ENCODE measurements at places on chromosomes 6 and 20.

DNA sequence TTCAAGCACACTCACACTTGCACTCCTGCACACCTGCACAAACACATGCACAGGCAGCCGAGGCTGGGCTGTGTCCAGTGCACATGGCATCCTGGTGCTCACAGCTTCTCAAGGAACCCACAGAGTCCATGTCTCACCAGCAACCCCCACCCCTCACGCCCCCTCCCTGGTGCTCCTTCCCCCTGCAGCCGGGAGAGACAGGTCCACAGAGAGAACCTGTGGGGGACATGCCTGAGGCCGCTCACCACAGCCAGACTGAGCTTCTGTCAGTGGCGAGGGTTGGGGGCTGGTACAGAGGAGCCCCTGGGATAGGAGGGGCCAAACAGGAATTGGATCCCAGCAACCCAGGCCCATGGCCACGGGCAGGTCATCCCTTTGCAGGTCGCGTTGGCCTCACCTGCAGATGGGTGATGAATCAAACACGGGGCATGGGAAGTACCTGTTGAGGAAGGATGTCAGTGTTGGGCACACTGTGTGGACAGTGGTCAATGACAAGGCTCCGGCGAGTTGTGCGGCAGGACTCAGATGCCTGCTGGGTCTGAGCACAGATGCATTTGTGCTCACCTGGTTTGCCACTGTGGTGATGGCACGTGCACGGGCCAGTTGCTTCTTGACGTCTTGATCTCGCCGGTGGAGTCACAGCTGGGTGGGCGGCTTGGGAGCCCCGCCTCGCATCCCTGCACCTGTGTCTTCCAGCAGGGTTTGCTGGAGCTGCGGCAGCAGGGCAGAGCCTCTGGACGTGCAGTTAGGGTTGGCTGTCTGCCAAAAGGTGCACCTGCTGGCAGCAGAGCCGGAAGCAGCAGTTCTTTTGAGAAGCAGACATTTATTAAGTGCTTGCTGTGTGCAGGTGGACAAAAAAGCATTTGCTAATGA, 113.0 kb downstream of the ERMARD start:
- DNase-seq, result no peak

DNA sequence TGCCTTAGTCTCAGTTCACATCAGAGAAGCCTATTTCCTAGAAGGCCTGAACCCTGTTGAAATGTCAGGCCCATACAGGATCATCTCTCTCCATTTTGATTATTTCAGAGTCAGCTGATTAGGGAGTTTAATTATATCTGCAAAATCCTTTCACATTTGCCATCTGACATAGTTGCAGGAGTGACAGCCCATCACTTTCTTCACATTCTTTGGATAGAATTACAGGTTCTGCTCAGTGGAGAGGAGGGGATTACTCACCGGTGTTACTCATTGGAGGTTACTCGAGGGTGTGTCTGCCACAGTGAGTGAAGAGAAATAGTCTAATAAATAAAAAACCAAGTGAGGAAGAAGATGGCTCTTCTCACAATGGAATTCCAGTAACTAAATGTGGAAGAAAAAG, 216.8 kb downstream of the TMEM242 start:
- no peak for DNase-seq

GRCh38 chr6:150470960-150471665, 102.3 kb downstream of the IYD start:
- DNase-seq, result no peak

- no peak for DNase-seq
Measured at GRCh38 chr6:152605941-152606340, 31.2 kb downstream of the SYNE1 start.

DNA sequence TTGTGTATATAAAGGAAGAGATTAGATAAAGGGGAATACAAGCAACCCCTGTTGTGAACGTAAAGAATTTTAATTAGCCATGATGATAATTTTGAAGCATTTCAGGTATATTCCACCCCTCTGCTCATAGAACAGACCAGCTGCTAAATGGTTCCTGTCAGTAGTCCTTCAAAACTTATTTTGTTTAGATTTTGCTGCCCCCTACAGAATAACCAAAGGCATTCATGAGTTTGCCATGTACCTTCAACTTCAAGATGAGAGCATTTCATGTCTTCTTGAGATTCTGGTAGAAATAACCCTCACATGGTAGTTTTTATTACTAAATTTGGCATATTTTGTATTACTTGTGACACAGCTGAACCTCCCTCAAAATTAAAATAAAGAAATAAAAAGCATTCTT, 1586.7 kb downstream of the HACE1 start:
- DNase-seq, result no peak

DNA sequence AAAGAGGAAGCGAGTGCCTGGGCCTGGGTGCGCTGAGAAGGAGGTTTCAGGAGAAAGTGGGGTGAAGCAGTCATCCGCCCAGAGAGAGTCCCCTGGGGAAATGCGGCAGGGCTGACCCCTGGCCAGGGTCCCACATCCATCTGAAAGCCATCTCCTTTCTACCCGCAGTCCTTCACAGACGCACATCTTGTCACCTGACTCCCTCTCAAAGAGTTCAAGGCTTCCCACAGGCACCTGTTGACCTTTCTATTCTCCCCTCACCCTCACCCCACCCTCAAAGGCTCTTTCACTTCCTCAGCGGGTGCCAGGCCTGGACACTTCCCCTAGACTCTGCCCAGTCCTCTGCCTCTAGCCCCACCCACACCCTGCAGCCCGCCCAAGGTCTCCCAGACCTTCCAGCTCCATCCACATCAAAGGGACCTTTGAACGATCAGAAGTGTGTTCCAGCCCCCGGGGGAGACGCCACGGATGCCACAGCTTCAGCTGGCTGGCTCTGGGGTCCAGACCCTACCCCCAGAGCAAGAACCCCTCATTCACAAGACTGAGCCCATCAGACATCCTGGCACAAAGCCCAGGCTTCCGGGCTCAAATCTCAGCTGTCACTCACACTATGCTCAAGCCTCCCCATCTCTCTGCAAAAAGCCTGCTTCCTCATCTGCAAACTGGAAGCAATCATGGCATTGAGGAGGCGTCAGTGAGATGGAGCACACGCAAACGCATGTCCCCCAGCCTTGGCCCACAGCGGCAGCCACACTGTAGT, 2.1 kb downstream of the CTSZ start:
- DNase-seq, result no peak

DNA sequence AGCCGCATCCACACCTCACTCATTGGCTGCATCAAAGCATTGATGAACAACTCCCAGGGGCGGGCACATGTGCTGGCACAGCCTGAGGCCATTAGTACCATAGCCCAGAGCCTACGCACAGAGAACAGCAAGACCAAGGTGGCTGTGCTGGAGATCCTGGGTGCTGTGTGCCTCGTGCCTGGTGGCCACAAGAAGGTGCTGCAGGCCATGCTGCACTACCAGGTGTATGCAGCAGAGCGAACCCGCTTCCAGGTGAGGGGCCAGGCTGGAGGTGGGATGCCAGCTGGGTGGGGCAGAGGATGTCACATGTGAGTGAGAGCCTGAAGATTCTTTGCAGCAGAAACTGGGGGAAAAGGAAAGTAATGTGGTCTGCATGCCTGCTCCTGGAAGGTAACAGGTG, 66.7 kb downstream of the MOCS1 start:
- DNase-seq, result no peak

DNA sequence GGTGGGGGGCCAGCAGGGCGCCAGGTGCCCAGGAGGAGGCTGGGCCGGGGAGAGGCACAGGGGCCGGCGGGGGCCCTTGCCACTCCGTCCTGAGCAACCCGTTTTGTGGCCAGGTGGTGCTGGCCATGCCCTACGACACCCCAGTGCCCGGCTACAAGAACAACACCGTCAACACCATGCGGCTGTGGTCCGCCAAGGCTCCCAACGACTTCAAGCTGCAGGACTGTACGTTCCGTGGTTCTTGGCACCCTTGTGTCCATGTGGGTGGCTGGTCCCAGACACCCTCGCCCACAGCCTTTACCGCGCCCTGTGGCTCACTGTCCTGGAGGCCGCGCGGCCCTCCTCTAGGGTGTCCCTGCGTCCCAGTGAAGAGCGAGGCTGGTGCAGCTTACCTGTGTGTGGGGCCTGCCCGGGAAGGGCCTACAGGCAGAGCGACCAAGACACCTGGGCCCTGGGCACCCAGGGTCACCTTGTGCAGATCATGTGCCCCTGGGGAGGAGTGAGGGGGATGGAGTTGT, 28.7 kb downstream of the PYGB start:
- no peak for DNase-seq

- DNase-seq, result no peak
Measured at GRCh38 chr20:48490961-48491831, 336.6 kb downstream of the PREX1 start.

GRCh38 chr20:19661717-19662636, 96.1 kb upstream of the RIN2 start:
- peak; percentile 57 for DNase-seq

DNA sequence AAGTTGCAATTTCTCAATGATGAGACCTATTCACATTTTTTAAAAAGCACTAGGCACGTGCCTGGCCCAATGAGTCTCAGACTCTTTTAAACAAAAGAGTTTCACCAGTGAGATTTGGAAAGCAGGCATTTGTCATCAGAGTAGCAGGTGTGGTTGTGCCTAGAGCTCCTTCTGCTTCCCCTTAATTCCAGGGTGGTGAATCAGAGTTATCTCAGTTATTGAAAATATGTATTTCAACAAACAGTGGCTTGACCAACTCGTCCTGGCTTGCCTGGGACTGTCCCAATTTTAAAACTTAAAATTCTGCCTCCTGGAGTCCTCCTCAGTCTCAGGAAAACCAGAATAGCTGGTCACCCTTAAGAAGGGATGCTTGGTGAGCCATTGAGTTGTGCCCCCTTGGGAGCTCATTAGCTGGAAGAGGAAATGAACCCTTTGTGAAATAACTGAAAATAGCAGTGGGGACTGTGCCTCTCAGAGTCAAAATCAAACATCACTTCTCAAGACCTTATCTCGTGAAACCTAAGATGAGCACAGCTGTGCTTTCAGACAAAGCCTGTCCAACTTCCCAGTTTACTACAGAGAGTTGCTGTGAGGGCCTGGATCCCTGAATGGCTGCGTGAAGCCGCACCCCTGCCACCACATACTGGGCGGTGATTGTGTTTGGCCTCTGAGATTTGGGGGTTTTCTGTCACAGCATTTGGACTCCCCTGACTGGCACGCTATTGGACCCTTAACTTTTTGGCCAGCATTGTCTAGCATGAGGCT, 116.3 kb downstream of the ANKRD60 start:
- no peak for DNase-seq

GRCh38 chr6:156593127-156593526, 184.1 kb upstream of the ARID1B start:
- DNase-seq, result no peak

GRCh38 chr6:6635869-6636268, 47.3 kb downstream of the LY86 start:
- DNase-seq, result no peak

DNA sequence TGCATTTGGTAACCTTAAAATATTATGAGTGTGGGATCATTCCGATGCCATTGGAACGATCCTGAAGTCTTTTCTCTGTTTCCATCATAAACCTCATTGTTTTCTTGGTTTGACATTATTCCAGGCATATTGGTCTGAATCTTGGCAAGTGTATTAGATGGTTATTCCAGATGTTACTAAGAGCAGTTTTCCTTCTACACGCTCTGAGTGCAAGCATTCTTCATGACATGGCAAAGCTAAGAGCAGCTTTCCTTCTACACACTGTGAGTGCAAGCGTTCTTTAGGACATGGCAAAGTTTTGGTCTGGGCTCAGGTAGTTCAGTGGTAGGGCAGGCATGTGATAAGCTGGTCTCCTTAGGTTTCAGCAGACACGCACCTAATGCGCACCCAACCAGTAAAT, 53.0 kb downstream of the SMOC2 start:
- no peak for DNase-seq

DNA sequence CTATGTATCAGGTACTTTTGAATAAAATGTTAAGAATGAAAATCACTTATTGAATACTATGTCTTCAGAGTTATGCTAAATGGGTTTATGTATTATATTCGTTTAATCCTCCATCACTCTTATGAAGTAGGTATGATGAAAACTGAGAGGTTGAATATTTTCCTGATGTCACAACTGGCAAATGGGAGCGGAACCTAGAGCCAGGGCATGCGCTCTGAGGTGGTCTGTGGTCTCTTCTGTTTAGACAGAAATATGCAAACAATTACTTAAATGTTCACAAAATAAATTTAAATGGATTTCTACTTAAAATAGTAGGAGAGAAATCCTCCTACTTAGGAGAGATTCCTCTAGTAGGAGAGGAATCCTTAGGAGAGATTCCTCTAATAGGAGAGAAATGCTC, 21.3 kb upstream of the UTRN start:
- no peak for DNase-seq

DNA sequence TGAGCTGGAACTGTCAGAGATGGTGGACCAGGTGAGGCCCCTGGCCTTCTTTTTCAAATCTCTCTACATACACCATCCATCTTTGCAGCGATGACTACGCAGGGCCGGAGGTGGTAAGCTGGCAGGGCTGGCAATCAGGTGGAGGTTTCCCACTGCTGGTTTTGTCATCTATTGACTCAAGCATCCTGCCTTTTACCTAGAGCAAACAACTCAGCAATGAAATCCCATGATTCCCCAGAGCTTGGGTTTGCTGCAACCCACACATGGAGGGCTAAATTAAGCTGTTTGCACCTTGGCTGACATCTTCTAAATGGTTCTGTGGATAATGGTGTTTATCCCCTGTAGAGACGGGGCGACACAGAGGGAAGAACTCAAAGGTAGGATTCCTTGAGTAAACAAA, 170.2 kb downstream of the SCP2D1 start:
- no peak for DNase-seq

GRCh38 chr20:47529840-47530239, 28.2 kb downstream of the NCOA3 start:
- no peak for DNase-seq

- no peak for DNase-seq
Measured at GRCh38 chr6:79632580-79632979, 1.5 kb downstream of the SH3BGRL2 start.

- no peak for DNase-seq
Measured at GRCh38 chr20:49892817-49893216, 22.5 kb downstream of the SPATA2 start.

DNA sequence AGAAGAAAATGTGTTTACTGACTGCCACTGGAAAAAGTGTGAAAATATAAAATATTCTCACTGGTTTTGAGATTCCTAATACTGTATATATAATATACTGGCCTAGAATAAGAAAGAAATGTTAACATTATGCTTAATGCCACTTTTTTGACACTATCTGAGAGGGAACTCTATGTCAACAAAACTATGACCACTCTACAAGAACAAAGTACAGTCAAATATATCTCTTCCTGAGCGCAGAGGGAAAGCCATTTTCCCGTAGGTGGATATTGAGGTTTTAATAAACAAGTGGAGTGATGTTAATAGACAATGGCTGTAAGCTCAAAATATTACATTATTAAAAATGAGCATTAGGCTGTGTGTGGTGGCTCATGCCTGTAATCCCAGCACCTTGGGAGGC, 24.9 kb downstream of the LYRM4 start:
- DNase-seq, result no peak
